ENCODE measurements at places on chromosomes 7 and 10.

DNA sequence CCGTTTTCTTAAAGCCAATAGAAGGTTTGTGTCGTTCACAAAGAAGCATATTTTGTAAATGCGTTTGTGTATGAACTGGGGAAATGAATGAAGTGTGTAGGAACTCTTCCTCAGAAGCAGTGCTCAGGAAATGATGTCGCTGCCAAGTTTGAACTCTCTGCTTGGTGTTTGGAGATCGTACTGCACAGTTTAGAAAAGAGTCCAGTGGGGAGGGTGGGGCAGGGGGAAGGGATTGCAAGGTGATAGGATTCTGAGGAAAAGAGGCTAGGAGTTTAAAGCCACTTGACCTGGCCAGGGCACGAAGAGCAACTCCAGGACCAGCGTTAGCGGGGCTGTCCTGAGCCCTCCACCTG lies 122.2 kb downstream of the CUBN start:
- DNase-seq: no peak

DNA sequence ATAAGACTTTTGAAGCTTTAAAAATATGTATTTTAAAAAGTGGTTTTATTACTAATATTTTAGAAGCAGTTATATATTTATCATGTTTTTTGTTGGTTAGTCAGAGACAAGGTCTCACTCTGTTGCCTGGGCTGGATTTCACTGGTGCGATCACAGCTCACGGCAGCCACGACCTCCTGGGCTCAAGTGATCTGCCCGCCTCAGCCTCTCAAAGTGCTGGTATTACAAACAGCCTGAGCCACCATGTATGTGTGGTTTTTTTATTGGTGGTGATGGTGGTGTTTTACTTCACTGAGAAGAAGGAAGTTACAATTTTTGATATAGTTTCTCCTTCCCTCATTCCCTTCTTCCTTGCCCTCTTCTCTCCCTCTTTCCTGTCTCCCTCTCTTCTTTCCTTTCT lies 13.4 kb downstream of the NHLRC2 start:
- DNase-seq: no peak

- DNase-seq: no peak
These were observed 9.1 kb upstream of the MTPAP start for GRCh38 chr10:30358206-30358605.

GRCh38 chr7:142833174-142834048 lies 21.5 kb upstream of the EPHB6 start:
- no peak for DNase-seq
